ENCODE measurements at places on chromosomes 7 and 10.

GRCh38 chr10:62817121-62817765 is 1.1 kb upstream of the EGR2 start:
- no peak for DNase-seq

- peak; percentile 77 for DNase-seq
Measured at GRCh38 chr10:84333864-84334451, 5.6 kb downstream of the CCSER2 start.

DNA sequence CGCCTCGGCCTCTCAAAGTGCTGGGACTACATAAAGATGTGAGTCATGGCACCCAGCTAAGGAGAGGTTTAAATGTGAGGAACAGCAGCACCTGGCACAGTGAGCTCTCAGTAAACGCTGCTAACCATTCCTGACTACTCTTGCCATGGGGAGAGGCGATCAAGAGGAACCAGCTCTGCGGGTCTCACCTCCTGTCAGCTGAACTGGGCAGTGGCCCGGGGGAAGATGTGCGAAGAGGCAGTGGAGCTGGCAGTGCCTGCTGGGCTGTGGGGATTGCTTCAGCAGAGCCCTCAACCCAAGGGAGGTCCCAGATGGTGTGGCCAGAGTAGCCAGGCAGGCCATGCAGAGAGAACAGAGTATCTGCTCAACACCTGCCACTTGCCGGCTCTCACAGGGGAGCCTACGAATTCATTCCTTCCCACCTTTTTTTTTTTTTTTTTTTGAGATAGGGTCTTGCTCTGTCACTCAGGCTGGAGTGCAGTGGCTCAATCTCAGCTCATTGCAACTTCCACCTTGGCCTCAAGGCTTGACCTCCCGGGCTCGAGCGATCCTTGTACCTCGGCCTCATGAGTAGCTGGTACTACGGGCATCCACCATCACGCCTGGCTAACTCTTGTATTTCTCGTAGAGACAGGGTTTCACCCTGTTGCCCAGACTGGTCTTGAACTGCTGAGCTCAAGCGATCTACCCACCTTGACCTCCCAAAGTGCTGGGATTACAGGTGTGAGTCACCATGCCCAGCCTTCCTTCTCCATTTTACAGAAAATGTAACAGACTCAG is 6.8 kb downstream of the POLM start:
- no peak for DNase-seq

- no peak for DNase-seq
Measured at GRCh38 chr10:131722121-131722520, 178.7 kb upstream of the PPP2R2D start.

DNA sequence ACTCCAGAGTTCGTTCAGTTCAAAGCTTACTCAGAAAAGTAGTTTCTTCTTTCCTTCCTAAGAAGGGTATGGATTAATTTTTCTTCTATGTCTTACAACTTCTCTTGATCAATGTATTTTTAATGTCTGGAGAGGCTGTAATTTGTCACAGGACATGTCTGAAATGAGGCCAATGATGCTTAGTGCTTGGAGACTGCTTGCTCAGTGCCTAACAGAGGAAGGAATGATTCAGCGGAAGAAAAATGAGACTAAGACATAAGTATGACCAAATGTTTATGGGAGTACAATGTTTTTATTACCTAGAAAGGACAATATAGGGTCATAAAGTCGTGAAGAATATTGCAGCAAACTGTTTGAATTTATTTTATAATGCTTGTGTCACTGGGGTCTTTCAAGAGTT is 43.3 kb downstream of the GPR37 start:
- DNase-seq = no peak

DNA sequence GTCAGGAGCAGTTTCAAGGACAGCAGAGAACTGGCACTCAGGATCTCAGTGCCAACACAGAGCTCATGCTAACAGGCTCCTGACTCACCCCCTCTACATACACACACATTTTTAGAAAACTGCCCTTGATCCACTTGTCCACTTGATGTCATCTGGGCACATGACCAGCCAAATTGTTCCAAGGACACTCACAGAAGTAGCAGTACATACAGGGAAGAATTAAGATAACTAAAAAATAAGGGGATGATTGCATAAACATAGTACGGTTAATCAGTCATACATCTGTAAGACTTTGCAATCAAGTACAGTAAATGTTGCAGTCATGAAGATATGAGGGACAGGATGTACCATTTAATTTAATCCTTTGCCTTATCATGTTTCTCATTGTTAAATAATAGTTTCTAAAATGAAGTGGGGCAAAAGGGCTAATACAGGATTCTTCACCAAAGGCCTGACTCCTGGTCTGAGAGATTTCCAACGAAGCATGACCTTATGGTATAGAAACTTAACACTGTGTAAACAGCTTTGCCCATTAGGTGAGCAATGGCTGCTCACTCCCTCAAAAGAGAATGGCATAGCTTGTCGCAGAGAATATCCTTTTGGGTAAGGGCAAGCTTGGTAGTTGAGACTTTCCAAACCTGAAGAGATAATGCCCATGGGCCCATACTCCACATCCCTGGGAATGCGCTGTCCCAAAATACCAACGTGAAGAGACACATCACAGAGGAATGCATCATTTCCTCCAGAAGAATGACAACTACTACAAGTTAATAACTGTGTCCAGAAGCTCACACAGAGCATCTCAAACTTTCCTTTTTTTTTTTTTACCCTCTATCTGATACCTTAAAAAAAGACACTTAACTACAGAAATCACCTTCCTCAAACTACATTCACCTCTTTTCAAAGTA is 94.1 kb downstream of the ARMH3 start:
- no peak for DNase-seq

DNA sequence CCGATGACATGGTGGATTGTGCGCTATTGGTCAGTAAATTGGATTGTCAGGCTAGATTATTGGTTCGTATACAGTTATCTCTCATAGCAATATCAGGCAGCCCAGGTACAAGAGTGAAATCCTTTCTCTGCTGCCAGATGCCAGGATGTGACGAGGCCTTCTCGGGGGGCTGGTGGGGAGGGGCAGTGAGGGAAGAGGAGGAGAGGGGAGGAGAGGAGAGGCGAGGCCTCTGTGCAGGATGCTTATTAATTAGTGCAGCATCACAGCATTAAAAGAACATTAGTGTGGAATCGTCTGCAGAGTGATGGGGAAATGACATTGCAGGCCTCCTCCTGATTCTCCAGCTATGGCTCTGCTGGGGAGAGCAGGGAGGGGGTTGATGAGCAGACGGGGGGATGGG is 30.5 kb upstream of the SLF2 start:
- DNase-seq = peak; percentile 44

GRCh38 chr10:9015447-9015846 is 961.0 kb downstream of the GATA3 start:
- no peak for DNase-seq

- no peak for DNase-seq
Measured at GRCh38 chr10:49361178-49361554, 34.7 kb downstream of the DRGX start.

DNA sequence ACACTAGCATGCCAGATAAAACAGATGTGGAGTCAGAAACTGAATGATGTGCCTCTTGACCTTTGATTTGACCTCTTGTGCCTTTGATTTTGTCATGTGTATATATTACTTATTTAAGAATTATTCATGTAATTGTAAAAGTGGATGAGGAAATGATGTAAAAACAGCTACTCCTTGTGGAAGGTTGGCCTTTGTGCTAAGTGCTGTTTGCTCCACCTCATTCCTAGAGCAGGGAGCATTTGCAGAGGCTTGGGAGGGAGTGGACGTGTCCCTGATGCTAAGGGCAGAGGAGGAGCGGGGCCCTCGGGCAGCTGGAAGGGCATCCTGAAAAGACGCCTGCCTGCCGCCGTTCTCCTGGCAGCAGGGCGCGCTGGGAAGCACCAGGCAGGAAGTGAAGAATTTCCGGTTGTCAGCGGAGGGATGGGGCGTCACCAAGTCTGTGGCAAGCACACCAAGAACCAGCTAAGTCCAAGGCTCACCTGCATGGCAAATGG is 197.6 kb upstream of the ZNF32 start:
- DNase-seq = no peak

- no peak for DNase-seq
Measured at GRCh38 chr10:26432938-26433337, 5.2 kb upstream of the APBB1IP start.

DNA sequence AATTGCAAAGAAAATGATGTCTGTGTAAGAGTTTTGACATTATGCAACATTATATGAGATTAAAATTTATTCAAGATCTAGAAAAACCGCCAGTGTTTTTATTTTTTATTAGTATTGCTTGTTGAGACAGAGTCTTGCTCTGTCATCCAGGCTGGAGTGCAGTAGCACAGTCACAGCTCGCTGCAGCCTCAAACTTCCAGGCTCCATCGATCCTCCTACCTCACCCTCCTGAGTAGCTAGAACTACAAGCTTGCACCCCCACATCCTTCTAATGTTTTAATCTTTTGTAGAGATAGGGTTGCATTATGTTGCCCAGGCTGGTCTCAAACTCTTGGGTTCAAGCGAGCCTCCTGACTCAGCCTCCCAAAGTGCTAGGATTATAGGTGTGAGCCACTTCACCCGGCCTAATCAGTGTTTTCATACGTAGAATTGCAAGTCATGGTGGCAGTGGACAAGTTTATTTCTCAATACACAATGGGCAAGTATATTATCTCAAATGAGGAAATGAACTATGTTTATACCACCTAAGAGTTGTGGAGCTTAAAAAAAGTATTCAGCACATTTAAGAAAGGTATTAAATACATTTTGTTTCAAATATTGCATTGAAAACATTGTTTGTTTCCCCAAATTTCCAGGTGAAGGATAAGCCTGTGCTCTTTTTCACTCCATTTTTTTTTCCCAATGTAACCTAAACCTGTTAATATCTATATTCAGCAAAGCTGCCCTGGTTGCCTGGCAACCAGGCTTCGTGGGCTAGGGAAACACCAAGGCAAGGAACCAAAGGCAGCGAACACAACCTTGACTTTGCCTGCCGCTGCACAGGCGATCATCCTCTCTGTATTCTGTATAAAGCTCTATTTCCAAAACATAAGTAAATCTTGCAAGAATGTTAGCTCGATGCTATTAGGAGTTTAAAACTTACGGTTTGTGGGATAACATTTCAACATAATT is 163.9 kb downstream of the CACNB2 start:
- DNase-seq = peak; percentile 20

DNA sequence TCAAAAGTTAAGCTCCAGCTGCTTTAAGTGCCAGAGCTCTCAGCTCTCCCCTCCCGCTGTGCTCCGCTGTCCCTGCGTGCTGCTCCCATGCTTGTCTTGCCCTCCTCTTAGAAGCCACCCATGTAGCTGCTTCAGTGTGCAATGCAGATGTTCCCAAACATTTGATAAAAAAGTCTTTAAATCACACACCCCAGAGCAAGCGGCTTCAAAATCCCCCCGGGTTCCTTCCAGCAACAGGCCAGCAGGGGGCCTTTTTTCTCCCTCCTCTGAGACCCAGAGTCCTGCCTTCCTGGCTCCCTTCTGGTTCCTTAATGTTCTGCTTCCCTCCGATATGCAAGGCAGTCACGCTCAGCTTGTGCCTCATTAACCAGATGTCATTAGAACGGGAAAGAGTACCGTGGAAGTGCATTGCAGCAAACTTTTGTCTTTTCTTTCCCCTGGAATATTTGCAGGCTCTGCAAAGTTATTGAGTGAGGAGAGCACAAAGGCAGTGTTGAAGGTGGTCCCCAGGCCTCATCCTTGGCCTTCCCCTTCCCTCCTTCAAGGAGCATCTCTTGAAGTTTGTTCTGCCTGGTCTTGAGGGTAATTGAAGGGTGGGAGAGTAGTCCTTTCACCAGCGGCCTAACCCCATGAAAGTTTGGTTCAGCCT is 25.5 kb downstream of the LDB3 start:
- peak; percentile 68 for DNase-seq

DNA sequence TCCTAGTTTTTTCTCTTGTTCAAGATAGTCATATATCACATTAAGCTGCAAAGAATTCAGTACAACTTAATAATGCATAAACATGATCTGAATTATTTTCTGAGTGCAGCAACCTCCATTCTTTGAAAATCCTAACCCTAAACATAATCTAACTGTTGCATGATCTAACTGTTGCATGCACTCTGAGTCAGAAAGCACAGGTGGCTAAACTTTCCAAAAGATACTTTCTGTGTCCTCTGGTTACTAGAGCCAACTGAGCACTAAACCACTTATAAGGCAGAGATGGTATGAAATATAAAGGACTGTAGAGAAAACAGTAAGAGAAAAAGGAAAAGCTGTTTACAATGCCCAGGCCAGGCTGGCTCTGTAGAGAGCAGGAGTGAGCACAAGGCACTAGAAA is 23.0 kb upstream of the FAM133B start:
- DNase-seq = no peak

- no peak for DNase-seq
Measured at GRCh38 chr7:106048706-106049020, 63.4 kb downstream of the SYPL1 start.

DNA sequence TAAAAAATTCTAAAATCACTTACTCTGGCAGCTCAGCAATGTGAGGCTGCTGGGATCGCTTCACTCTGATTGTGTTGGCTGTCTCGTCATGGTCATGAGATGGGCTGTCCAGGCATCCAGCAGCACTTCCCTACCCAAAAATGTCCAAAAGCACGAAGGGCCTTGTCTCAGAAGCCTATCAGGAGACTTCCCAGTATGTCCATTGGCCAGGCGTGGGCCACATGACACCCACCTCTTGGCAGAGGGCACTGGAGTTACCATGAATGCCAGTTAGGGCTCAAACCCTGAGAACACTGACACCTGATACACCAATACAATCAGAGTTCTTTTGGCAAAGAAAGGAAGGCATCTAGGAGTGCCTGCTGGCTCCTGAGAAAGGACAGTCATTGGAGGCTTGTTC is 27.0 kb upstream of the GLI3 start:
- no peak for DNase-seq

DNA sequence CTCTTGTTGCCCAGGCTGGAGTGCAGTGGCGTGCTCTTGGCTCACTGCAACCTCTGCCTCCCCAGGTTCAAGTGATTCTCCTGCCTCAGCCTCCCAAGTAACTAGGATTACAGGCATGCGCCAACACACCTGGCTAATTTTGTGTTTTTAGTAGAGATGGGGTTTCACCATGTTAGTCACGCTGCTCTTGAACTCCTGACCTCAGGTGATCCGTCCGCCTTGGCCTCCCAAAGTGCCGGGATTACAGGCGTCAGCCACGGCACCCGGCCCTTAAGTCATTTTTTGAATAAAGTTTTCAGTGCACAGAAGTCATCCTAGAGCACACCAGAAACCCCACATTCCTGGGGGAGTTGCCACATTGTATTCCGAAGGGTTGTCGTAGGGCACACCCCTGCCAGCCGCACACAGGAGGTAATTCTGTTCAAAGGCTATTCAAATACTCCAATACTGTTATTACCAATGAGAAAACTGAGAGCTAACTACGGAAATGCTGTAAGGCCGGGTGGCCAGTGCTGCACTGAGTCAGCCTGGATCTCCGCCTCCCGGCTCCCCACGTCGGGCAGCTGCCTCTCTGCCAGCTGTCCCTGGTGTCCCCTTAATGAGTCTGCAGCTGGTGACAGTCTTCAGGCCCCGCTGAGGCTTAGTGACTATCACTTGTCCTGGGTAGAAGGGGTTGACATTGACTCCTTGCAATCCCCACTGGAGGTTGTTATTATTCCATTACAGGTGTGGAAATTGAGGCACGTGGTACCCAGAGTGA is 8.6 kb upstream of the RFC2 start:
- peak; percentile 22 for DNase-seq

GRCh38 chr7:18241543-18242231 is 214.0 kb upstream of the PRPS1L1 start:
- DNase-seq = no peak
